ENCODE measurements at places on chromosomes 3 and 15. TPM values are rescaled to one million over a fixed set of nuclear protein-coding genes. Genes with fewer than 3 reads are reported as not detected.

DNA sequence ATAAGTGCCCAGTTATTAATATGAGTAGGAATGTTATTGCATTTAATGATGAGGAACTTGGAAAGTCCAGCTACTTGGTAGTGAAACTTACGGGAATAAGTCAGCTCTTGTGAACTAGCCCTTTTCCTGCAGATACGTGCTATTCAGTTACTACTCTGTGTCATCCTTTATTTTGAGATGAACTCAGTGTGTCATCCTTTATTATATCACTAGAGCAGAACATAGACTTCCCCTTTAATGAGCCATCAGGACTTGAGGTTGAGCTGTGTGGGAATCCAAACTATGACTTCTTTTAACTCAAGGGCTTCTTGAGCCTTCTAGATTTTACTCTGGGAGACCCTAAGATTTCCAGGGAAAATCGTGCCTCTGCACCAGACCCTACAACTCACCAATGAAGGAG lies 3.6 kb downstream of the ACTC1 start:
- no peak overlapping the region for H3K27ac ChIP-seq
- DNase-seq: no peak
- peaks cover 4% of the 10 kb centered on the region for H3K27me3 ChIP-seq

DNA sequence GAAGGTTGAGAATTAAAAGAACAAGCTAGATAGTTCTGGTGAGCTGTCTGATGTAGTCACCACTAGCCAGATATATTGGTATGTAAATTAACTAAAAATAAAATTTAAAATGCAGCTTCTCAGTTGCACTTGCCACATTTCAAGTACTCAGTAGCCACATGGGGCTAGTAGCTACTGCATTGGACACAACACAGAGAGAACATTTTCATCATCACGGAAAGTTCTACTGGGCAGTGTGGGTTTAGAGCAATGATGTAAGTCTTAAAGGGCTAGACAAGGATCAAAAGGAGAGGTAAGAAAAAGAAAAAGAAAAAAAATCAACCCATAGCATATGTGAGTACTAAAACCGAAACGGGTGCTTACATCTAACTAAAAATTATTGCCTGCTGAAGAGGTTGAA lies 282.4 kb upstream of the LRRFIP2 start:
- no peaks in the 10 kb centered on the region for H3K36me3 ChIP-seq
- H3K27me3 ChIP-seq: peaks cover 3% of the 10 kb centered on the region
- H3K4me3 ChIP-seq: no peak overlapping the region
- H3K27ac ChIP-seq: no peak overlapping the region

Gene SV2B
- total RNA-seq: 7.1 TPM

Gene ARRDC4
- total RNA-seq: 16.9 TPM

Gene NR2E3
- 0.69 TPM for total RNA-seq

Gene MESP2
- not detected for total RNA-seq

DNA sequence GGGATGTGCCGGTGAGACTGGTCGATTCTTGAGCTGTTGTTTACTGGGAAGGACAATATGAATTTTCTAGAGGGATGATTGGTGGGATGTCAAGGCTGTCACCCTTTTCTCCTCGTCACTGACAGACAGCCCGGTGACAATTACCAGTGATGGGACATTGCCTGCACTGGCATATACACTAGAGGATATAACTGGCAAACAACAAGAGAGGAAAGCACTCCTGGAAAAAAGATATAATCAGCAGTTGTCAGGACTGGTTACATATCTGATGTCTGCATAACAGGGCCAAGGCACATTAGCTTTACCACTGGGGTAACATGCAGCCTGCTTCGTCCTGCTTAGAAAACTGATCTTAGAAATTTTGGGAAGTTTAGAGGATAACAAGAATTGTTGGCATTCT lies 131.1 kb downstream of the ROBO2 start:
- H3K4me3 ChIP-seq: peak overlapping the region; percentile 55
- DNase-seq: no peak
- H3K36me3 ChIP-seq: no peaks in the 10 kb centered on the region
- peak overlapping the region; percentile 76 for H3K27ac ChIP-seq
- H3K4me1 ChIP-seq: peaks cover 58% of the 10 kb centered on the region

GRCh38 chr15:97683831-97684230 lies 276.7 kb upstream of the ARRDC4 start:
- peak overlapping the region; percentile 35 for H3K27ac ChIP-seq
- no peak overlapping the region for H3K4me3 ChIP-seq
- no peaks in the 10 kb centered on the region for H3K36me3 ChIP-seq
- DNase-seq: no peak

DNA sequence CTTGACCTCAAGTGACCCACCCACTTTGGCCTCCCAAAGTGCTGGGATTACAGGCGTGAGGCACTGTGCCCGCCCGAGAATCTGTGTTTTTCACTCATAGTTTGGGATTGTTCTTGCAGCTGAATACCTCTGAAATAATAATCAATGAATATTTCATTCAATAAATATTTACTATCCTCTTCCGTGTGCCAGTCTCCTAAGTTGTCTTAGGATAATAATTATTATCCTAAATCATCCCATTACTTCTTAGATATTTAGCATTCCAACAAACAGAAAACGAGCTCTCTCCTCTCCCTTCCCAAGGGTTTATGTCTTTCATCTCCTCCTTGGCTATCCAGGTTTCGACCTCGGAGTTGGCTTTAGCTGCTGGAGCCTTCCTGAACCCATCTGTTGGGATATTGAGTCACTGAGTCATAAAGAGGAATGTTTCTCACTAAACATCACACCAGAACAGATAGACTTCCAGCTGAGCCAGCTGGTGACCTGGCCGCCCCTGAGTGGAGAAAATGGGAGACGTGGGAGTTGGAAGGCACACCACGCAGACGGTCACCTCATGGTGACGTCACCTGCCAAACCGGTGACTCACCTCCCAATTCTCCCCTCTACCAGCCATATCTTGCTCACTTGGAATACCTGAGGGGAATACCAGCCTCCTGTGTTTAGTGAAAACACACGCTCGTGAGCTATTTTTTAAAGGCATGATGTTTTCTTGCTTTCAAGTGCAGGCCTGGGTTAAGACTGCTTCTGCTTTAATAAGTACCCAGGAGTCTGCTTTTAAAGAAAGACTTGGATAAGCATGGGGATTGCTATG lies 43.9 kb downstream of the BHLHE40 start:
- no peak overlapping the region for H3K27ac ChIP-seq
- DNase-seq: no peak
- peaks cover 1% of the 10 kb centered on the region for H3K27me3 ChIP-seq
- no peak overlapping the region for H3K4me3 ChIP-seq

GRCh38 chr3:126972866-126973265 lies 10.0 kb upstream of the PLXNA1 start:
- H3K27me3 ChIP-seq: no peaks in the 10 kb centered on the region
- H3K36me3 ChIP-seq: peaks cover 14% of the 10 kb centered on the region
- no peak overlapping the region for H3K27ac ChIP-seq
- H3K4me1 ChIP-seq: peaks cover 9% of the 10 kb centered on the region
- H3K4me3 ChIP-seq: no peak overlapping the region

Gene ECE2
- 1.6 TPM for total RNA-seq

GRCh38 chr15:94546808-94547207 lies 315.4 kb downstream of the MCTP2 start:
- no peaks in the 10 kb centered on the region for H3K27me3 ChIP-seq
- DNase-seq: no peak
- no peak overlapping the region for H3K27ac ChIP-seq
- no peak overlapping the region for H3K4me3 ChIP-seq

- no peaks in the 10 kb centered on the region for H3K4me1 ChIP-seq
- H3K4me3 ChIP-seq: no peak overlapping the region
- H3K27ac ChIP-seq: no peak overlapping the region
- DNase-seq: no peak
These were observed 114.1 kb downstream of the DTWD1 start for GRCh38 chr15:49734831-49735508.
